Activated naive CD4-positive, alpha-beta T cell treated with anti-CD3 and anti-CD28 coated beads for 36 hours (primary cell): ENCODE measurements at places on chromosomes 1 and 21. TPM values are rescaled to one million over a fixed set of nuclear protein-coding genes. Genes with fewer than 3 reads are reported as not detected.

DNA sequence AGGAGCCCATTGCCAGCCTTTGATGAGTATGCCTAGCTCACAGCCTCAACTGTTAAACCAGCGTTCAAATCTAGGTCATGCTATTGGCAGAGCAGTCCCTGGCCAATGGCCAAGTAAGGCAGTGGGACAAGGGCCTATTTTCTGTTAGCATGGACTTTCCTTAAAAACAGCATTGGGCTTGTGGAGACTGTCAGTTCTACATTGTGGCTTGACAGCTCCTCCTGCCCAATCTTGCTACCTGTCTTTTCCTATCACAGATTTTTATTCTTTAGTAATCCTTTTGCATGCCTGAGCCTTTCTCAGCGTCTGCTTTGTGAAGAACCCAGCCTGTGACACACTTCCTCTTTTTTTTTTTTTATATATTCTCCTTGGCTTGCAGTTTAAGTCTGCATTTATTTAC is 56.4 kb downstream of the DIP2A start:
- no peaks in the 10 kb centered on the region for H3K27me3 ChIP-seq
- H3K27ac ChIP-seq: peak overlapping the region; percentile 41
- peaks cover 25% of the 10 kb centered on the region for H3K36me3 ChIP-seq
- H3K4me1 ChIP-seq: peaks cover 15% of the 10 kb centered on the region
- DNase-seq: peak; percentile 27
- no peak overlapping the region for H3K4me3 ChIP-seq

DNA sequence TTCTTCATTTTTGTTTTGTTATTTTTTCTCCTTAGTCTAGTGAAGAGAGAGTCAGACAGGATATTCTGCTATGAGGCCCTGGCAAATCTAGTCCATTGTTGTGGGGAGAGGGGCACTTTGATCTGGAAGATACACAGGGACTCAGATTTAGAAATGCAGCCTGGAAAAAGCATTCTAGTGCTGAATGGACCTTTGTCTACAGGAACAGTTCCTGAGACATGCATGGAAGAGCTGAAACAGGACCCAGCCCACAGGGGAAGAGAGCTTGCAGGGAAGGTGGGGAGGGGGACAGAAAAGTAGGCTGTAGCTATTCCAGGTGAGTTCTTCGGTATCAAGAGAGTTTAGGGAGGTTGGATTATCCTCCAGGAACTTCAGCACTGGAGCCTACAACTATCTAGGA is 98.5 kb downstream of the AKT3 start:
- H3K27me3 ChIP-seq: no peaks in the 10 kb centered on the region
- no peak overlapping the region for H3K27ac ChIP-seq
- H3K4me1 ChIP-seq: peaks cover 35% of the 10 kb centered on the region
- DNase-seq: no peak
- no peaks in the 10 kb centered on the region for H3K36me3 ChIP-seq

DNA sequence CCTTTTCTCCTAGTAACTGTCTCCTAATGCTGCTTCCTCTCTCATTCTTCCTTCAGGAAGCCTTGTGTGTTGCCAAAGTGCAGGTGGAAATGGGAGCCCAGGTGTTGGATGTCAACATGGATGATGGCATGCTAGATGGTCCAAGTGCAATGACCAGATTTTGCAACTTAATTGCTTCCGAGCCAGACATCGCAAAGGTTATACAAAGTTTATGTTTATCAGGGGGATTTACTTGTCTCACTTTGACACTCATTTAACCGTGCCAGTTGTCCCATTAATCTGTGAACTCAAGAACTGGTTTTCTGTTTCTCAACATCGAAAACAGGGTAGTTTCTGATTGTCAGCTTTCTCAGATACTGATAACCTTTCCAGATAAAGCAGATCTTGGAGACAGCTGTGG is 40.4 kb downstream of the MTR start:
- no peaks in the 10 kb centered on the region for H3K27me3 ChIP-seq
- H3K4me1 ChIP-seq: peaks cover 5% of the 10 kb centered on the region
- H3K4me3 ChIP-seq: no peak overlapping the region
- no peak overlapping the region for H3K27ac ChIP-seq

Gene ZMPSTE24
- 14.7 TPM for total RNA-seq

Gene IL24
- total RNA-seq: 44.0 TPM
